GM12878 (cell line): ENCODE measurements at places on chromosomes 6 and 20. TPM values are rescaled to one million over a fixed set of nuclear protein-coding genes. Genes with fewer than 3 reads are reported as not detected.

Gene ANKRD66
- not detected in 2 replicates for polyA plus RNA-seq

Gene TFAP2A
- polyA plus RNA-seq: 0.36 TPM in 1 of 2 replicates, not detected in the other

Gene GSTA3
- polyA plus RNA-seq: not detected in 2 replicates

Gene TINAG
- polyA plus RNA-seq: 0.28 and 0.39 TPM in 2 replicates

Gene SOD2
- polyA plus RNA-seq: 53.5 and 55.8 TPM in 2 replicates

Gene CLVS2
- not detected in 2 replicates for polyA plus RNA-seq

Gene TRDN
- polyA plus RNA-seq: not detected in 2 replicates

Gene WFDC5
- polyA plus RNA-seq: 0.20 TPM in 1 of 2 replicates, not detected in the other

Gene OOEP
- polyA plus RNA-seq: not detected in 2 replicates

Gene TNF
- polyA plus RNA-seq: 47.6 and 49.4 TPM in 2 replicates

Gene MOCS3
- 3.8 and 4.0 TPM in 2 replicates for polyA plus RNA-seq

- DNase-seq: no peak
Observed at GRCh38 chr6:118617417-118617816, 34.0 kb downstream of the CEP85L start.

GRCh38 chr20:25065625-25066338 is 7.8 kb upstream of the ACSS1 start:
- DNase-seq: peak; percentile 42

DNA sequence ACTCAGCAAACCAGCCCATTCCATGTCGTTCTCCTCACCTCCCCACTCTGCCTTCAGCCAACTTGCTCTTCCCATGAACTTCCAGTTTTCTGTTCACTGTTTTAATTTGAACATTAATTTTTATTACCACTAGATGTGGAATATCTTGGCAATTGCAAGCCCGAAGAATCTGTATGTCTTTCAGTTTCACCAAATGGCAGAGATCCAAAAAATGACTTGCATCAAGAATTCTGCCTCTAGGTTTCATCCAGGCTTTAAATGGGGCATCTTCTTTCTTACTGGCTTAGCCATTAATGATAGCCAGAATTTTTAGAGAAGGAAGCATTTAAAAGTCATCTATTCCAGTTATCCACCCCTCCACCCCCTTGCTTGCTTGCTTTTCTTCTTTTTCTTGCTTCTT is 39.0 kb downstream of the CAP2 start:
- DNase-seq: no peak

GRCh38 chr6:135346747-135347146 is 150.8 kb downstream of the AHI1 start:
- no peak for DNase-seq

- DNase-seq: no peak
Observed at GRCh38 chr6:168166627-168167026, 87.6 kb upstream of the FRMD1 start.

DNA sequence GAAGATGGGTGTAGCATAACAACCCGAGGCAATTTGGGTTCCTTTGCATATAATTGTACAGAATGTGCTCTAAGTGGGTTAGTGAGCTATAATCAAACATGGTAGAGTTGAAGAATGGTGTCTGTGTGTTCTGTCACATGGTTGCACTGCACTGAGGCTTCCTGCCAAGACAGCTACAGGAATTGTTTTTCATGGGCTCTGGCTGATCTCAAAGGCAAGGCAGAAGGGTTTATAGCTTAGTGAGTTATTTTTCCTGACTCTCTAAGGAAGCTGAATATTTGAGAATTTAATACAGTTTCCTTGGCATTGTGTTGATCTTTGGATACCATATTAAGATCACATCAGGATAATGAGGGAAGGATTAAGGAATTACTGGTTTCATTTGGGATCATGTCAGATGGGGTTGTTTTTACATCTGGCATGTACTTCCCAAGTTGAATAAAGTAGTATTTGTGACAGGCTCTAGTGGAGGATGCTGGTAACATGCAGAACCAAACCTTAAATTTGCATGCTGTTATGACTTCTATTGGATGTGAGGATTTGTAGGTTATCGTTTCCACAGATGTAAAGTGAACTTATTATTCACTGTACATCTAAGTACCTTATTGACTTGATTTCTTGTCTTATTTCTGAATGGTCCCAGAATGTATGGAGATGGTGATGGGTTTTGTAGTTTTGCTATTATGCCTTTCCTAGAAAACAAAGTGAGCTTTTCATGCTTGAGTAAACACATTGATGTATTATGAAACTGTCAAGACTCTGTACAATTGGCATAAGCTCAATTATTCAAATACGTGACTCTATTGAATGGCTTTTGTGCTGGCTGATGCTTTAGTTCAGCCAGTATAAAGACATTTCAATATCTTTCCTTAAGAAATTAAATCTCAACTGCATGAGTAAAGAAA is 43.3 kb downstream of the LRRC1 start:
- no peak for DNase-seq

- DNase-seq: no peak
Observed at GRCh38 chr6:33886673-33887144, 82.9 kb upstream of the MLN start.

GRCh38 chr6:9007027-9007426 is 571.7 kb upstream of the SLC35B3 start:
- DNase-seq: no peak

GRCh38 chr6:163338671-163339405 is 75.7 kb upstream of the QKI start:
- DNase-seq: no peak

DNA sequence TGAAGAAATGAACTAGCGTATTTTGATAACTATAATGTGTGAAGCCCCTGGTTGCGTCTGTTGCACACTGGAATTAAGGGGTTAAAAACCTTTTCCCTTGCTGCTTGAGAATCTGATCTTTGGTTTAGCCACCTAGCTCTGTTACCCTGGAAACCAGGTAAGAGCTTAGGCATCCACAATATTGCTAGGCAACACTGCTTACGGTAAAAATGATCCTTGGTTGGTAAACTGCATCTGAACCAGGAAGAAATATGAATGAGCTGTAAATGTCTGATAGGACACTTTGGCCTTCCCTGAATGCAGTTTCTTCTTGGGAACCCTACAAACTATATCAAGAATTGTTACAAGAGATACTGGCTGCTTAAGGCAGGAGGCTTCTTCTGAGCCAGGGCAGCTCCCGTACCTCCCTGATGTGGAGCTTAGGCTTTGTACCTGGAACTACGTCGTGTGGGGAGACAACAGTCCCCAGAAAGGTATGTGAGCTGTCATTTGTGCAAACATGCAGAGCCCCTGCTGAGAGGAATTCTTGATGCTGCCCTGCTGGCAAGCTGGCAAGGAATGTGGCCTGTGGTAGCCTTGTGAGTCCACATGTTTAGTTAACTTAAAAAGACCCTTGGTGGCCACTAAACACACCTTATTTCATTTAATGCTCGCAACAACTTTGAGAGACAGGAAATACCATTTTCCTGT is 18.4 kb downstream of the UBE3D start:
- DNase-seq: no peak

DNA sequence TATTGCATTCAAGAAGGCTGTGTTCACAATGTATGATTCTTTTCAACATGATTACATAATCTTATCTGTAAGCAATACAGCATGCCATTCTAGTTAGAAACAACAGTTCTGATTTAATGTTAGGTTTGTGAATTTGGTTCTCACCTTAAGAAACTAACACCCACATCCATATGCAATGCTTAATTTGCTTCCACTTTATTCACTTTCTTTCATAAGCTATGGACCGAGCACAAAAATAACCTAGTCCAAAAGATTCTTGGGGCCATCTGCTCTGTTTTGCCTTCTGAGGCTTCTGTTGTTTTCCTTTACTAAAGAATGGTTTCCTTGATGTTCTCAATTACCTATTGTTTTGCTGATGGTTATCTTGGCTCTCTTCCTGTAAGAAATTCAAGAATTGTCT is 258.2 kb downstream of the EYS start:
- DNase-seq: no peak

DNA sequence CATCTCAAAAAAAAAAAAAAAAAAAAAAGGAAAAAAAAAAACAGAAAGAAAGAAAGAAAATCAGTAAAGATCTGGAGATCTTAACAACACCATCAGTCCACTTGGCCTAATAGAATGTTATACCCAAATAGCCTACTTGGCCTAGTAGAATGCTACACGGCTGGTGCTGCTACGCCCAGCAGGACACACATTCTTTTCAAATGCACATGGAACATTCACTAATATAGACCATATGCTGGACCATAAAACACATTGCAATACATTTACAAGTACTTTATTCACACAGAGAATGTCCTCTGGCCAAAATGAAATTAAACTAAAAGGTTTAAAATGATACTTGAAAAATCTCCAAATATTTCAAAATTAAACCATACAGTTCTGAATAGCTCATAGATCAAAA is 80.0 kb upstream of the TNFAIP3 start:
- no peak for DNase-seq

DNA sequence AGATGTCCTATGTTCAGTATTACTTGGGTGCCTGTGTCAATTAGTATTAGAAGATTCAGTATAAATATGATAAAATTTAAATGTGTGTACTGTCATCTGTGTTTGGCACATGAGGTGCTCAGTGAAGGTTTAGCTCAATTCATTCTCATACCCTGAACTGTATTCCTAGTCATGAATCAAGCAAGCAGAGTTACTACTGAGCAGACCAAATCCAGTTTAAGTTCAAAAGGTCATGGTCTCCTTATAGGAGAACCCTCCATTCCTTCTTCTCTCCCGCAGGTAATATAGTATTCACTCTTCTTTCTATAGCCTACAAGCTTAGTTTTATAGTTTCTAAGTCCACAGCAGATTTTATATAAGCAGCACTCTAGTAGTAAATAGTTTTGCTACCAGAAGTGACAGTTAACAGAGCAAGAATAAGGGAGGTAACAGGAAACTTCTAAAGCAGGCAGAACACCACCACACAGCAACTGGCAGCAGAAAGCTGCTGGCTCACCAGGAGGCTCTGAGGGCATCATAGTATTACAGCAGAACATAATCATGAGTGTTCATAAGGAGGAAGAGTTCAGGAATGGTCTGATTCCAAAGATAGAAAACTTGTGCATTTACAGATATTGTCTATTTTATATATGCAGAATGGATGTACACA is 133.2 kb downstream of the SLC16A10 start:
- no peak for DNase-seq

GRCh38 chr6:30541515-30542403 is 14.5 kb downstream of the GNL1 start:
- DNase-seq: peak; percentile 62

DNA sequence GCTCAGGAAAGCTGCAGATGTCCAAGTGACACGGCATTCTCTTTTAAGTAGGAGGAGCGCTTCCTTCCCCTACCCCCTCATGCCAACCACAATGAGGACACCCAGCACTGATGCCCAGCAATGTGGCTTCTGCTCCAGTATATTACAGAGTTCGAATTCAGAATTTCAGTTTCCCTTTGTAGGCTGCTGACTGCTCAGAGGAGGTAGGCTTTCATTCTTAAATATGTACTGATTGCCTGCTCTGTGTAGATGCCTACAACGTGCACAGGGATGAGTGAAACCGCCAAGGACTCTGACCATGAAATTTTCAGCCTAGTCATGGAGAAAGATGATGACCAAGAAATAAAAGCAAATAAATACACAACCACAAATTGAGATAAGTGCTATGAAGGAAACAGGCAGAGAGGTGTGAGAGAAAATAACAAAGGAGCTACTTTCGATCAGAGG is 50.9 kb upstream of the TNFAIP3 start:
- no peak for DNase-seq

DNA sequence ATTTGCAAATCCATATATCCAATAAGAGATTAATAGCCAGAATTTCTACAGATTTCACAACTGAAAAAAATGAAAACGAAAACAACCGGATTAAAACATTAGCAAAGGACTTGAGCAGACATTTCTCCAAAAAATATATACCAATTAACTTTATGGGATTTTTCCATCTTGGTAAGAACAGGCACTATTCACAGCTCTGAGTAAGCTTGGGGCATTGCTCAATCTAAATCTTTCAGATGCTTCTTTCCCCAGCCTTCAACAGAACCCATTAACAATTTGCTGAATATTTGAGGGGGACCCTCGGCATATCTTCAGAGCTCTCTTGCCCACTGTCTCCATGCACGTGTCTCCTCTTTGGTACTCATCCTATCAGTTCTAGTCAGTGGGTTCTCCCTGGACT is 111.7 kb upstream of the CD93 start:
- DNase-seq: no peak

DNA sequence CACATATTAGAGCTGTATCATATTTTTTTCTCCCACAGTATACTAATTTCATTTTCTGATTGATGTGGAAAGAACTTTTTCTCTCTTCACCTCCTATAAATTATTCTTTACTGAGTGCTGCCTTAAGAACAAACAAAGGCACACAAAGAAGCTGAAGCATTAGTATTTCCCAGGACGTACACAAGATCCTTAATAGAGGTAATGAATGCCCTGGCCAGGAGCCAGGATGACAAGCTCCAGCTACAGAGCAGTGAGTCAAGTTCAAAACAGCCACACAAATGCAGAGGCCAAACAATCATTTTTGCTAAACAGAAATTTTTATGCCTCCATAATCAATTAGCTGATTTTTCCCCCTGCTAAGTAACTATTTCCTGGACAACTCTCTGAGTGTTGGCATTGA is 639.6 kb downstream of the EPHA7 start:
- no peak for DNase-seq

DNA sequence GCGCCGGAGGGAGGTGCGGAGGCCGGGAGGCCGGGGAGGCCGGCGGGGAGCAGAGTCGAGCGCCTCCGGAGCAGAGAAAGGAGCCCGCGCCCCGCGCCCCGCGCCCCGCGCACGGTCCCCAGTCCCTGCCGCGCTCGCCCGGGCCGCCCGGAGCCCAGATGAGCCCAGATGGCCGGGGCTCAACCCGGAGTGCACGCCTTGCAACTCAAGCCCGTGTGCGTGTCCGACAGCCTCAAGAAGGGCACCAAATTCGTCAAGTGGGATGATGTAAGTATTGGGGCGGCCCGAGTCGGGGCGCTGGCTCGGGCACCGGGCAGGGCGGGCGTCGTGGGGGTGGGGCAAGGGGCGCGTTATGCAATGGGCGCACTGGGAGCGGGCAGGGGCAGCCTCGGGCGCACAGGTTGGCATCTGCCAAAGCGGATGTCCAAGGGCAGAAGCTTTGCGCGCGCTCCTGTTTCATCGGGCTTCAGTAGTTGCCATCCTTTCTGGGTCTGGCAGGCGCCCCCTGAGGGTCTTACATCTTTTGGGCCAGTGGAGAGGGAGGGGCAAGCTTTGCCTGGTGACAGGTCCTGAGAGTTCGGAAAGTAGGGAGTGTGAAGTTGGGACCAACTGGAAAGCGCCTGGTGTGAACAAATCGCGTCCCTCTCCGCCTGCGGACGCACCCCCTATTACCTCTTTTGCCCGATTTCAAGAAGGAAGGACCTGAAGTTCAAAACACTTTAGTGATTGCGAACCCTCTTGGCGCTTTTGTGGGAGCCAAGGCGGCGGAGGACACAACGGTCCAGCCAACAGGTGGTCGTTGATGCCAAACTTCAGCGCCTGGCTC is 631 bp downstream of the PLCB1 start:
- DNase-seq: no peak

- no peak for DNase-seq
Observed at GRCh38 chr6:92125681-92126080, 1293.7 kb downstream of the EPHA7 start.

DNA sequence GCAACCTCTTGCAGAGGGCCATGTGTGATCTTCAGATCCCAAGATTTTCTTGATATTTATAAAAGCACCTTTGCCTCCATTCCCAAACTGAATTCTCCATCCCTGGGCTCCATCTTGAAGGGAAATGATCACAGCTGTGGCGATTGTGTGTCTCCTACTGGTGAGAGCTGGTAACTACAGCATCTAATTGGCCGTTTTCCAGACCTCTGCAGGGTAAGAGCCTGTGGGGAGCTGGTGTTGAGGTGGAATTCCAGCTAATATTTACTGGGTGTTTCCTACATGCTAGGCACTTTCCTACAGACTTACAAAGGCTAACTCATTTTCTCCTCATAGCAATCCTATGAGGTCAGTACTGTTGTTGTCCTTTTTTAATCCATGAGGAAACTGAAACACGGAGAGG is 59.2 kb upstream of the FNDC1 start:
- no peak for DNase-seq

GRCh38 chr20:51799401-51799860 is 2.9 kb downstream of the SALL4 start:
- DNase-seq: no peak
